ENCODE measurements at places on chromosomes 5 and 9. TPM values are rescaled to one million over a fixed set of nuclear protein-coding genes. Genes with fewer than 3 reads are reported as not detected.

IFNA2 gene
- total RNA-seq: not detected

MARCOL gene
- not detected for total RNA-seq

ACOT12 gene
- total RNA-seq: not detected

NOL6 gene
- total RNA-seq: 64.7 TPM

GABBR2 gene
- 0.50 TPM for total RNA-seq

WNT8A gene
- not detected for total RNA-seq

ASPN gene
- total RNA-seq: not detected

OTULINL gene
- total RNA-seq: 4.9 TPM
